ENCODE measurements at places on chromosomes 1 and 21. TPM values are rescaled to one million over a fixed set of nuclear protein-coding genes. Genes with fewer than 3 reads are reported as not detected.

The SLC1A7 gene
- total RNA-seq, result 0.59 TPM

The TNFAIP8L2 gene
- total RNA-seq, result 7.9 TPM

The OVAAL gene
- total RNA-seq, result 2.3 TPM

The CYP4A11 gene
- total RNA-seq, result 0.18 TPM

The LEFTY1 gene
- not detected for total RNA-seq

The PARS2 gene
- total RNA-seq, result 4.6 TPM

The WLS gene
- 78.2 TPM for total RNA-seq

The RNF186 gene
- not detected for total RNA-seq

The RYR2 gene
- total RNA-seq, result 805 TPM

The CA6 gene
- total RNA-seq, result not detected

The BEND5 gene
- 4.4 TPM for total RNA-seq

The OR2T6 gene
- not detected for total RNA-seq

The CFHR3 gene
- not detected for total RNA-seq

The VANGL1 gene
- total RNA-seq, result 6.2 TPM

The PTPN14 gene
- 32.6 TPM for total RNA-seq

The ADORA3 gene
- 1.0 TPM for total RNA-seq

The AADACL3 gene
- total RNA-seq, result not detected

The SFN gene
- total RNA-seq, result not detected

The ATP5PF gene
- total RNA-seq, result 989 TPM

The OR2W3 gene
- total RNA-seq, result 1.7 TPM

The IKBKE gene
- 10.8 TPM for total RNA-seq

The PSMD4 gene
- total RNA-seq, result 128 TPM

The LEFTY2 gene
- total RNA-seq, result 0.67 TPM

The ATP1A2 gene
- 283 TPM for total RNA-seq

The LAMB3 gene
- 0.83 TPM for total RNA-seq

The EPHA2 gene
- 34.7 TPM for total RNA-seq

The NCMAP gene
- 0.25 TPM for total RNA-seq

The IFI44 gene
- 7.1 TPM for total RNA-seq

All from heart left ventricle (tissue), 16 donors.